Stimulated activated CD4-positive, alpha-beta T cell treated with anti-CD3 and anti-CD28 coated beads, Interleukin-2, amount 100 ng/mL, for 24 hours (primary cell): ENCODE measurements at places on chromosomes 6 and 20.

DNA sequence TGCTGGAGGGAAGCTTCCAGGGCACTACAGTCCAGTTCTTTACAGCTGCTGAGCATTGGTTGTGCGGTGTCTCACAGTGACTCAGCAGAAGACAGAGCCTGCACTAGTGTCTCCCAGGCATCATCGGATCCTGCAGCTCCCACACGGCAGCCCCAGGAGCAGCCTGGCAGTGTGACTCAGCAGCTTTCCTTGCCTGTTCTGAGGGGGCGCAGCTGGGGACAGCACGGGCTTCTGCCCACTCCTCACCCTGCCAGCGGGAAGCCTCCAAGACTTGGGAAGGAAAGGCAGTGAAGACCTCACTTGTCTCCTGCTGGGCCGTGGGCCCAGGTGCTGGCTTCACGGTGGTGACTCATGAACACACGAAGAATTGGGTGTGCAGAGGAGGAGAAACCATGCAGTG lies 165.4 kb downstream of the SYNDIG1 start:
- DNase-seq = no peak

- DNase-seq = no peak
Observed at GRCh38 chr20:8796088-8796660, 272.7 kb upstream of the PLCB4 start.

- DNase-seq = no peak
Observed at GRCh38 chr6:157635388-157636244, 187.4 kb upstream of the SNX9 start.

DNA sequence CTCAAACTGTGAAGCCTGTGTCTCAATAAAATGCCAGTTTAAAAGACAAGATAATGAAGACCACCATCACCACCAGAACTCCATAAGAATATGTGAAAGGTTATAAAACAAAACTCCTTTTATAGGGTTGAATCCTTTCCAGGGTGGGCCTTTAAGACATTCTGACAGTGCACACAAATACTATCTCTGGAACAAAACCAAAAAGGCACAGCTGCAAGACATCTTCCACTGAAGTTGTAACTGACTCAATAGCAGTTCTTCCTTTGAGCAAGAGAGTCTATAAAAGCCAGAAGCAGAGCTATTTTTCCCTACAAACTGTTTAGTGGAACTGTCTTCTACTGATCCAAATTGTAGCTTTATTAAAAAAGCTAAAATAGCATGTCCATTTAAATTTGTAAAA lies 81.6 kb downstream of the EPB41L2 start:
- no peak for DNase-seq

DNA sequence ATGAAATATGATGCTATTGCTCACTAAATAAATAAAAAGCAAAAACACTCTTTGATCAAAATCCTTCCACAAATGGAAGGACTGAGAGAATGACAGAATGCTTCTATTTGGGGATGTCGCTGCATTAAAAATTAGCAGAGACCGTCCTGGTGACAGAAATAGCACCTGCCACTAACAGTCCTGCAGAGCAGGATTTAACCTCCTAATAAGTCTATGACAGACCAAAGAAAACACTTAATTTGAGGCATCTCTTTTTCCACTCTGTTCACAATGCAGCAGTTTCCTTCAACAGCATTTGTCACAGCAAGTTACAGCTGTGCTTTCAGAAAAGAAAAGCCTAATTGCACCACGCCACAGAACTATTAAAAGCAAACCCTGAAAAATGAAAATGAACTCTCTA lies 140.6 kb upstream of the BEND6 start:
- no peak for DNase-seq

DNA sequence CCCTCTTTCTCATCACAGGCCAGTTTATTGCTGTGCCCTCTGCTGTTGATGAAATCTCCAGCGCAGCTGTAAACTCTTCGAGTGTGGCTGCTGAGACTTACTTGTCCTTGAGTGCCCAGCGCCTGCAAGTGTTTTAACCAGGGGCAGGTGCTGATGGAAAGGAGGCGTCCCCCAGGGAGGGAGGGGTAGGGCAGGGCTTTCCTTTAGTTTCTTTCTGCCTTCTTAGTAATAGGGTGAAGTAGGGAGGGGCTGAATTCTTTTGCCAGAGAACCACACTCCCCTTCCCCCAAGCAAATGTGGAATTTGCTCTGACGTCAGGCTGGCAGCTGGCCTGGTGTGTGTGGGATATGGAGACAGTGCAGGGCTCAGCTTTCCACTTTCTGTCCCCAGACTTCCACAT lies 61.2 kb downstream of the IGF2R start:
- DNase-seq = no peak

DNA sequence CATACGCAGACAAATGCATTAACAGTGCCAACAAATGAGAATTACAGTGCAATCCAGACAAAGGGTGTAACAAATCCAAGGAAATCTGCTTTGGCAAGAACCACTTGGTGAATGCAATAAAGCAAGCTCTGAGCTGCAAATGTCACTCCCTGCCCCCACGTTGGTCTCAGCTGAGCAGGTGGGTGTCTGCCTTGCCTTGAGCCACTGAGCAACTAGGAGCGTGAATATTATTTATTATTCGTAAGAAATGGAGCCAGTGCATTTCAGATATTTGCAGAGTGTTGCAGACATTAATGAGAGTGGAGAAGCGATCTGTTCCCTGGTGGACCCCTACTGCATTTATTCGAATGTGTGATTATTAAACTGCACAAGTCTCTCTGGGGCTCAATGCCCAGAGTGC lies 36.6 kb upstream of the F13A1 start:
- DNase-seq = no peak

DNA sequence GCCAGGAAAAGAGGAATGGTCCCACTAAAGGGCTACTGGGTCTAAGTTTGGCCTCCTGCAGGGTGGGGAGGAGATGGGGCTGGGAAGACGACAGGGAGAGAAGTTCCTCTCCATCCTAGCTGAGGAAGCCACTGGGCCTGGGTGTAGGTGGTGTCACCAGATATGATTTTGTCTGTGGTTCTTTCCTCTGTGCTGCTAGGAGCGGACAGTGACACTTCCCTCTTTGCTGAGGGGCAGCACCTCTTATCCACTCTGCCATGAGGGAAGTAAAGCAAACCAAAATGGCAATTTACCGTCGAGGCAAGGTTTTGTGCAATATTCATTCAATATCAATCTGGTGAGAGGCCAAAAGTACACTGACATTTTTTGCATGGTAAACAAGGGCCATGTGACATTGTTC lies 33.0 kb upstream of the NR2E1 start:
- DNase-seq = no peak

DNA sequence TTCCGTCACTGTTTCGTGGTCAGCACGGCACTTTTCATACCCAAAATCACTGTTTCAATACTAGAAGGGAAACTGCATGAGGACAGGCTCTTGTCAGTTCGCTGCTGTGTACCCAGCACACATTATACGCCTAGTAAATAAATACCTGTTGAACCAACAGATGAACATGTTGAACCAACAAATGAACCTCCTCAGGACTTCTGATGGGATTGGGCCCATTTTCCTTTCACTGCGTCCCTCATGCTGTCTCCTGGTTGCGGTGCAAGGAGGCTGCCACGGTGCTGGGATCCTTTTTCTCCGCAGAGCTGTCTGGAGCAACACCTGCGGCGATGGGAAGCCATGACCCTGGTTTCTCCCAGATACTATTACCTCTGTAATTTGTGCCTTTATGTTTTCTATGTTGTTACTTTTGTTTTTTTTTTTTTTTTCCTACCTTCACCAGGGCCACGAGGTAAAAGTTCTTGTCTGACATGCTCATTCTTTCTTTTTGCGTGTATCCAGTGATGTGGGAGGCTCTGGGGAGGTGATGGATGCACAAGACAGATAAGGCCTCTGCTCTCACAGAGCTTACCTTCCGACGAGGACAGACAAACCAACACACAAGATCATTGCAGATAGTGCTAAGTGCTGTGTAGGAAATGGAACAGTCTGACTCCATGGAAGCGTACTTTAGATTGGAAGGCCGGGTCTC lies 1.1 kb downstream of the VAPB start:
- no peak for DNase-seq

DNA sequence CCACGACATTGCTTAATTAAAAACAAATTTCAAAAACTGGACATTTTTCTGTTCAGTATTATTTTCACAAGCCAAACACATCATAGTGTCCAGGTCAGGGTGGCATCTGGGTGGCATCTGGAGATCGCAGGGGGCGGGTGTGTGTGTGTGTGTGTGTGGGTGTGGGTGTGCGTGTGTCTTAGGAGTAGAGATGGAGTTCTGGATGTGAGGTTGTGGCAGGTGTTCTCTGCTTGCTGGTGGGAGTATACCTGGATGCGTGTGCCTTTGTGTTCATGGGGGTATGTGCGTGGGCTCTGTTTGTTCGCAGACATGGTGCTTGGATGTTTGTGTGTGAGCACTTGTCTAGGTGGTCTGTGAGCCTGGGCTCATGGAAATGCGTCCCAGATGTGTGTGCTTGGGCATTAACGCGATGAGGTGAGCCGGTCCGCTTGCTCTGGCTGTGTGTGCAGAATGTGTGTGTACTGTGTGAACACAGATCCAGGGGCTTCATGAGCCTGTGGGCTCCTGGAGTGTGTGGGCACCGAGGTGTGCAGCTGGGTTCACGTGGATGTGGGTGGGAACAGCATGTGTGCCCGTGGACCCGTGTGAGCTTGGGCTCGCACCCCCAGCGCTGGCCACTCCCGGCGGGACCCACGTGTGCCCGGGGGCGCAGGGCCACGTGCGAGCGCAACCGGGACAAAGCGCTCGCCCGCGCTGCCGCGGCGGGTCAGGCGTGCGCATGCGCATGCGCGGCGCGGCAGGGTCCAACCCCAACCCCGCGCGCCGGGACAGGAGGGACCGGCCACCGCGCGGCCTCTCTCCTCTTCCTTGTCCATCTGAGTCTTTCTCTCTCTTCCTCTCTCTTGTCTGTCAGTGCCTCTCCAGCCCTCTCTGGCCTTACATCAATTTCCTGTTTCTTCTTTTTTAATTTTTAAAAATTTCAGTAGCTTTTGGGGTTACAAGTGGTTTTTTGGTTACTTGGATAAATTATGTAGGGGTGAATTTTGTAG lies 60.4 kb downstream of the SRC start:
- peak; percentile 51 for DNase-seq

DNA sequence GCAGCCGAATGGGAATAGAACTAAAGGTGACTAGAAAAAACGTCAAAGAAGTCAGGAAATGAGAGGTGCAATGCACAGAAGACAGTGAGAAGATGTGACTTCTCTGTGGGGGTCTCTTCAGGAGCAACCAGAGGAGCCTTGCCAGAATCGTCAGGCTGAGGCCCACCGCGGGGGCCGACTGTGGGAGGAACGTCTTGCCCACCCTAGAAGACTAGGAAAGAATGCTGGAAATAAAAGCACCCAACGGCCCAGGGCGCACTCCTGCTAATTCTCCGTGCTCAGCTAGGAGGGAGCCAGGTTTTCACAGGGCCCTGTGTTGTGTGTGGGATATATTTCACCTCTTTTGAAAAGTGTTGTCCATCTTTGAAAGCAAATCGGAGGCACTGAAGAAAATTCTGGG lies 129.2 kb downstream of the SMOC2 start:
- no peak for DNase-seq

DNA sequence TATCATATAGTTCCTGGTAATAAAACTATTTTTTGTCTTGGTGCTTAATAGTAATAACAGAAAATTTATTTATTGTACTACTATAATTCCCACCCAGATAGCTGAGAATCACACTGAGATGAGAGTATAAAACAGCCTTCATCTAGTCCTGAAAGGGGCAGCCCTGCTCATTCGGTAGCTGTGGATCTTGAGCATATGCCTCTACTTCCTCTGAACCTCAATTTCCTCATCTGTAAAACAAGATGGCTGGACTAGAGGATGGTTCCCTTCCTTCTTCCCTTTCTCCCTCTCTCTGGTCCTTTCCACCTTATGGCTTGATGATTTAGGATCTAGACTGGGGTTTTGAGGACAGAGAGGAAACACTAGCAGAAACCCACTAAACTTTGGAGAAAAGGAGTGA lies 15.0 kb downstream of the FKBP5 start:
- no peak for DNase-seq

DNA sequence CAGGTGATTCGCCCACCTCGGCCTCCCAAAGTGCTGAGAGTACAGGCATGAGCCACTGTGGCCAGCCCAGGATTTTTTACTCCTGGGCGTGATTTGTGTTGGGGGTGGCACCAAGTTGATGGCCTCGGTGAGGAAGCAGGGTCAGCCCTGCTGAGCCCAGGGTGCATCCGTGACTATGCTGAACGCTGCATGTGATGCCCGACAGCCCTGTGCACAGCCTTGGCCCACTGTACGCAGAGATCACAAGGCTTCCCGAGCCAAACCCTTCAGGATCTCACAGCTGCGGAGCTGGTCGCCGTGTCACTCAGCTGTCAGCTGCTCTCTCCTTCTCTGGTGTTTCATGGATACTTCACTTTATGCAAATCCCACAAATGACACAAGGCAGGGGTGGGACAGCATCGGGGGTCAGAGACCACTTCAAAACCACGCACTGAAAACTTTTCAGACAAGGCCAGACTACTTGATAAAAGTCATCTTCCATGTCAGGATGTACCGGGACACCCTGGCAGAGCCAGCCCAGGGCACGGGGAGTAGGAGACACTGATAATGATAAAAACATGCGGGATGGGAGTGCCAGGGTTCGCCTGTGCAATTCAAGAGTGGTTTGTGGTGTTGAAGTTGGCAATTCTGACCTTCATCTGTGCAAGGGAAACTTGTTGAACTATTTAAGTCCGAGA lies 31.2 kb upstream of the RPS6KA2 start:
- no peak for DNase-seq

- DNase-seq = no peak
Observed at GRCh38 chr6:36324715-36325114, 12.0 kb downstream of the BNIP5 start.

- peak; percentile 18 for DNase-seq
Observed at GRCh38 chr20:4961746-4962145, 39.6 kb downstream of the SLC23A2 start.

GRCh38 chr6:128499079-128499731 lies 21.2 kb downstream of the PTPRK start:
- DNase-seq = no peak
